NCI-H2081 treated with DMSO at 0.1 percent for 48 hours (cell line): ENCODE measurements at places on chromosomes 5 and 9.

GRCh38 chr5:126594748-126595485 is at the start of gene ALDH7A1:
ALDH7A1 (minus strand) TSS chr5:126595219; CDS start chr5:126595198, 21 bp downstream.
- peak; percentile 63 for DNase-seq

- no peak for DNase-seq
Measured at GRCh38 chr9:123395276-123395688, 39.3 kb downstream of the CRB2 start.

DNA sequence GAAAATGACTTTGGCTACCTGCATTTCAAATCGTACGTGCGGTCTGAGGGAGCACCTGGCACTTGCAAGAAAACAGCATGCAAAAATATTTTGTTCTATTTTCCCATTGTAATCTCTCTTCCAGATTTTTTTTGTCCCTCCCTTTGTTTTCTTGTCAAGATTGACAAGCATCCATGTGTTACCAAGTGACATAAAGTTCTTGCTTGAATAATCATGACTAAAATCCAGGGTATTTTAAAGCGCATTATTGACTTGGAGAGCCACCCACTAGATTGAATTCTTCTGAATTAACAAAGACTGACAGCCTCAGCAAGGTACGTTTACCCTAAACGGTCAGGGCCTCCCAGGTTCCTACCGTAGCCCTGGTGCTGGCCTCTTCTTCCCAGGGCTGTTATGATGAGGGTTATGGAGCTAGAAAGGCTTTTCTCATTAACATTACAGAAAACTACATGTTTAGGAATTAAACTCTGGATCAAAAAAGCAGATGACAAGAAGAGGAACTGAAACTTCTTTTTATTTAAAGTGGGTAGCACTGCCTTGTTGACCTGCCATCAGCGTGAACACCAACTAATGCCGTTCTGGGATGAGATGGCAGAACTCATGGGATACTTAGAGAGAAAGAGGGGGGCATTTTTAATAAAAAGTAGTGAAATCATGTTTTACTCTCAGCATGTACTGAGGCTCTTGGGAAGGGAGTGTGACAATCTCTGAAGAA is 297.0 kb downstream of the EFNA5 start:
- no peak for DNase-seq

GRCh38 chr9:74729136-74729695 is 158.5 kb downstream of the TRPM6 start:
- no peak for DNase-seq

GRCh38 chr5:83721953-83722901 is 1.6 kb upstream of the HAPLN1 start:
- DNase-seq = peak; percentile 39

DNA sequence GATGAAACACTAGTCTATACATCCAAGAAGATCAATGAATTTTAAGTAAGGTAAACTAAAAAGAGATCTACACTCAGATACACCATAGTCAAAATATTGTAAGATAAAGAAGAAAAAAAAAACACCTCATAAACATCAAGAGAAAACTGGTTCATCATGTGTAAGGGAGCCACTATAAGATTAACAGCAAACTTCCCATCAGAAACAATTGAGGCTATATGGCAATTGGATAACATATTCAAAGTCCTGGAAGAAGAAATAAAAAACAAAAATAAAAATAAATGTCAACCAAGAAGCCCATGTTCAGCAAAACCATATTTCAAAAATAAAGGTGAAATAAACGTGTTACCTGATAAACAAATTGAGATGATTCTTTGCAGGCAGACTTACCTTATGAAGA is 3.6 kb downstream of the OR13C8 start:
- no peak for DNase-seq

DNA sequence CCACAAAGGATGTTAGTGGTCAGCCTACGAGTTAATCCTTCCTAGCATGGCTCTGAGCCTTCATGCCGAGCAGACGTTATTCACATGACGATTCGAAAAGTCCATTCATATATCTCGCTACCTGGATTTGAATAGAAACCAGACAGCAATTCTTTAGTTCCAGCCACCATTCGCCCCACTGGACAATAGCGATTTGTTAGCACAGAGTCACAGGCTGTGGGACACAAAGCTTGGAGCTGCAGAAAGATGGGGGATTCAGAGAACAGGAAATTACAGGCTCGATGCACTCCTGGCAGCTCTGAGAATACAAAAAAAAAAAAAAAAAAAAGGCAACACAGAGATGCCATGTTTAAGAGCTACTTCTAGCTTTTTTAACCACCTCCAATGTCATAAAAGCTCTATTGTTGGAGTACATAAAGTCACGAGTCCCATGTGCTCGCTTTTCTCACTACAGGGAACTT is 110.7 kb downstream of the NR6A1 start:
- DNase-seq = peak; percentile 53

GRCh38 chr9:87655731-87656130 is 70.2 kb upstream of the CTSL start:
- no peak for DNase-seq

DNA sequence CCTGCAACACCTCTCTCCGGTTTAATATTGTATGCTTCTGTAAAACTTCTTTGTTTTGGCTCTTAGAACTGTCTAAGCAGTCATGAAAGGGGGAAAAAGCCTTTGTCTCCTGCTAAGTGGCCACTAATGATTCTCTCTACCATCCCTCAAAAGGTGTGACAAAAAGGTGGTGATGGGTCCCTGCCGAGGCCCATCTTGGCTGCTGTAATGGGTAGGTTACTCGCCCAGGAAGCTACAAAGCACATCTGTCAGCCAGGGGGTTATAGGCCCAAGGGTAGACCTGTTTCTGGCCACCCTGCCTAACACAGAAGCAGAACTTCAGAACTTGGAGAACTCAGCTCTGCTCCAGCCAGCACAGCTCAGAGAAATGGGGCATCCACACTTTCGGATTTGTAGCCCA is 1.6 kb downstream of the FAM219A start:
- DNase-seq = no peak

GRCh38 chr5:108171759-108172158 is 210.1 kb downstream of the FBXL17 start:
- DNase-seq = no peak

DNA sequence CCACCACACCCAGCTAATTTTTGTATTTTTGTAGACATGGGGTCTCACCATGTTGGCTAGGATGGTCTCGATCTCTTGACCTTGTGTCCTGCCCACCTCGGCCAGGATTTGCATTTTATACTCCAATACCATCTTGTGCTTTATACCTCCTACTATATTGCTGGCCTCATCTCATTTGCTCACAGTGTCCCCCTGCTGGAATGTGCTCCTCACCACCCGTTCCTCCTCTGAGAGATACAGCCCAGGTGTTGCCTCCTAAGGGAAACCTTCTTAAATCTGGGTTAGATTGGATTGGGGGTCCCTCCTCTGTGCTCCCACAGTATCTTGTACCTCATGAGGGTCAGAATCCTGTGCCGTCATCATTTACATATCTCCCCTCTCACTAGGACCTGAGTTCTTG is 131.7 kb downstream of the PAPPA start:
- no peak for DNase-seq

- no peak for DNase-seq
Measured at GRCh38 chr5:9619331-9620092, 10.6 kb downstream of the TAS2R1 start.

GRCh38 chr9:114051281-114051680 is 26.8 kb downstream of the AMBP start:
- DNase-seq = no peak

- DNase-seq = no peak
Measured at GRCh38 chr9:76370396-76371023, 23.7 kb downstream of the RFK start.

GRCh38 chr5:159030357-159030756 is 69.4 kb downstream of the EBF1 start:
- no peak for DNase-seq

- DNase-seq = no peak
Measured at GRCh38 chr5:177176175-177176711, 42.7 kb downstream of the NSD1 start.

DNA sequence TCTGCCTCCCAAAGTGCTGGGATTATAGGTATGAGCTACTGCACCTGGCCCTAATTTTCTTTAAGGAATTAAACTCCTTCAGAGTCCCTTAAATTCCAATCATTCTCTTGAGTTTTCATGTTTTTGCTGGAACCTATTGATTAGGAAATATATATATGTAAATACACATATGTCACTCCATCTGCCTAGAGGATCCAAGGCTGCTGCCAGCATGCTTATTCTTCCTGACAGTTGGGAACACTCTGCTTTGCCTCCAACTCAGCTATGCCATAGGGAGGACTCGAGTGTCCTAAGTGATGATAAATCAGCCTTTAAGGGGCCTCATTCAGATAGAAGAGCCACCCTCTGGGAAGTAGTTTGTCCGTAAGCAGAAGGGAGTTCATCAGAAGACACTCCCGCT is 21.8 kb downstream of the MFAP3 start:
- no peak for DNase-seq

- DNase-seq = peak; percentile 29
Measured at GRCh38 chr5:93891491-93892480, 150.4 kb upstream of the POU5F2 start.

DNA sequence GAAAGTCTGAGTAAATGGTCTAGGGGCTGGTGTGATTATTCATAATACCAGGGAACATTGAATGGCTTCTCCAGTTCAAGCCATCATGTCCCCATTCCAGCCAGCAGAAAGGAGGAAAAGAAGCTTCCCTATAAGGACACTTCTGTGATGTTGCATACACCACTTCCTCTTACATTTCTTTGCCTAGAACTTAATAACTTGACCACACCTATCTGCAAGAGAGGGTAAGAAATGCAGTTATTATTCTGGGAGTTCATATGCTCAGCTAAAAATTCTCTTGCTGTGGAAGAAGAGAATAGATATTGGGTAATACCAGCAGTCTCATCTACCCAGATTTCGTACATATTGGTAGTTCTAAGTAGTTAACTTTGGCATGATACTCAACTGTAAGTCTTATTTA is 166.1 kb downstream of the SLC28A3 start:
- DNase-seq = no peak

DNA sequence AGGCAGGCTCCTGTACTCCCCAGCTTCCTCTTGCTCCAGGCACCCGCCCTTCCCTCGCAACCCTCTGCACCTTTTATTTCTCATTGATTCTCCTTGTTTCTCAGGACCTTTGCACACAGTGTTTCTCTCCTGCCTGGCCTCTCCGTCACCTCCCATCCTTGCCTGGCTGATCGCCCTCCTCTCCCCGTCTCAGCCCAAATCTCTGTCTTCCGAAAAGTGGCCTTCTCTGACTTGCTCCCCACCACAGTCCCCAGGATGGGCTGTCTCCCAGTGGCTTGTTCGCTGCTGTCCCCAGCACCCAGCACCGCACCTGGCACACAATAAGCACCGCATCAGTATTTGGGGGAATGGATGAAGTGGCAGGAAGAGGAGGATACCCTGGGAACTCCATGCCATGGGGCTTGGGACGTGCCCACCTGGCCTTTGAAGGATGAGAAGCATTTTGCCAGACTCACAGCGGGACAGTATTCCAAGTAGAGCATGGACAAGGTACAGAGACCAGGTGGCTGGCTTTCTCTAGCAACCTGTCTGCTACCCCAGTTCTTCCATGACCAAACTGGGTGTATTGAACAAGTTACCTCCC is 62.5 kb downstream of the LMX1B start:
- no peak for DNase-seq

- DNase-seq = no peak
Measured at GRCh38 chr9:73824671-73825070, 672.5 kb upstream of the RORB start.

GRCh38 chr9:81146241-81146640 is 543.1 kb downstream of the TLE1 start:
- DNase-seq = no peak

- no peak for DNase-seq
Measured at GRCh38 chr9:34124926-34125325, 1.6 kb downstream of the DCAF12 start.

GRCh38 chr9:121718084-121718483 is 66.7 kb downstream of the DAB2IP start:
- no peak for DNase-seq

GRCh38 chr5:53366245-53366644 is 114.2 kb upstream of the FST start:
- no peak for DNase-seq

- DNase-seq = no peak
Measured at GRCh38 chr5:43363445-43364152, 48.6 kb downstream of the CCL28 start.
